ENCODE measurements at places on chromosomes 16 and 17.

- DNase-seq: no peak
Observed at GRCh38 chr17:46088595-46088994, 89.5 kb downstream of the STH start.

DNA sequence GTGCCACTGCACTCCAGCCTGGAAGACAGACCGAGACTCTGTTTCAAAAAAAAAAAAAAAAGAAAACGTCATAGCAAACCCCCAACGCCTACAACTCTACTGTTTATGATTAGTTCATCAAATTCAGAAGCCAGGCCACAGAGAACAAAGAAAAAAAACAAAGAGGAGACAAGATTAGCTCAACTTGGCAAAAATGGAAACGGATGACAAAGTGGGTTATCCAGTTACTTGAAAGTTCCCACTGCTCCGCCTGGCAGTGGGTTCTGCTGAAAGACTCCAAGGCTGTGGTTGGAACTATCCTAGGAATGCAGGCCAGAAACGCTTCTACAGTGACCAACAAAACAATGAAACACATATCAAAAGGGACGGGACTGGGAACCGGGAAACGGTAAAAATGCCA lies 53.1 kb downstream of the MRM3 start:
- no peak for DNase-seq

DNA sequence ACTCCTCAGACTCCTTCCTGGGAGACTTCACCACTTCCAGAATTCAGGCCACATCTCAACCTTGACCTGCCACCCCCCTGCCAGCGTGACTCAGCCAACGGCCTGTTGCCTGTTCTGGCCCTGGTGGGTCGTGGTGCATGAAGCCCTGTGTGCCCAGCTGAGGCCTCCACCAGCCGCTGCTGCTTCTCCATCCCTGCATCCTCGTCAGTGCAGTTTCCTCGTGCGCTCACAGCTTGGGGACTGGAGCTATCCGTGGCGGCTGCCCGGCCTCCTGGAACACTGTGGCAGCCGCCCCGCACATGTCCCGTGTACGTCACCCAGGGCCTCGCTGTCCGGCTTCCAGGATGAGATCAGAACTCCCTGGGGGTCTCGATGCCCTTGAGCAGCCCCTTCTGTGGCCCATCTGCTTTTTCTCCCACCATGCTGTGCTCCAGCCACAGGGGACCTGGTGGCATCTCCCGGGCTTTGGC lies 8.0 kb upstream of the TEDC2 start:
- no peak for DNase-seq

DNA sequence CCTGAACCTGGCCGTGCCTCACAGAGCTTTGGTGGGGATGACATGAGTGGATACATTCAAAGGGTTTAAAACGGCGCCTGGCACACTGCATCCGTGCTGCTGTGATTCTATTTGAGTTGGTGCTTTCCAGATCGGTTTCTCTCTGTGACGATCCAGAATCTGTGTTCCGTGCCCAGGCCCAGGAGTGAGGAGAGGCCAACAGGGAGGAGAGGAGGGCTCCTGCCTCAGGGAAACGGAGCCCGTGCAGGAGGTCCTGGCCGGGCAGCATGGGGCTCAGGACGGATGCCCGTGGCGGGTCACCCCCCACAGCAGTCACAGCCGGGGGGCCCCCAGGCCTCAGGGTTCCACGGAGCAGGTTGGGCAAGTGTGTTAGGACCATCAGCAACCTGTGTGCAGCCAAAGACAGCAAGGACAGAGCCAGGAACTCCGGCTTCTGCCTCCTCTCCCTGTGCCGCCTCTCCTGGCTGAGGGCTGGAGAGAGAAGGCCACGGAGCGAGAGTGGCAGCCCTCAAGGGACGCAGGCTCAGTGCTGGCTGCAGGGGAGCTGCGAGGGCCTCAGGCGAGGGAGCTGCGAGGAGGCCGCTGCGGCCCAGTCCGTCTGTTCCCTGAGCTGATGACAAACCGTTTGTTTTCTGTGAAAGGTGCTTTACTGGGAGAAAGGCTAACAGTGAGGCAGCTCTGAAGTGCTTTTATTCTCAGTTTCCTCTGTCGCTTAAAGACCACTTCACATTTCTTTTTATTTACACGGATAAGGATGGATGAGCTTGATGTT lies 99.3 kb downstream of the METRNL start:
- DNase-seq: no peak

GRCh38 chr16:87706278-87707000 lies 59.3 kb downstream of the KLHDC4 start:
- DNase-seq: no peak

DNA sequence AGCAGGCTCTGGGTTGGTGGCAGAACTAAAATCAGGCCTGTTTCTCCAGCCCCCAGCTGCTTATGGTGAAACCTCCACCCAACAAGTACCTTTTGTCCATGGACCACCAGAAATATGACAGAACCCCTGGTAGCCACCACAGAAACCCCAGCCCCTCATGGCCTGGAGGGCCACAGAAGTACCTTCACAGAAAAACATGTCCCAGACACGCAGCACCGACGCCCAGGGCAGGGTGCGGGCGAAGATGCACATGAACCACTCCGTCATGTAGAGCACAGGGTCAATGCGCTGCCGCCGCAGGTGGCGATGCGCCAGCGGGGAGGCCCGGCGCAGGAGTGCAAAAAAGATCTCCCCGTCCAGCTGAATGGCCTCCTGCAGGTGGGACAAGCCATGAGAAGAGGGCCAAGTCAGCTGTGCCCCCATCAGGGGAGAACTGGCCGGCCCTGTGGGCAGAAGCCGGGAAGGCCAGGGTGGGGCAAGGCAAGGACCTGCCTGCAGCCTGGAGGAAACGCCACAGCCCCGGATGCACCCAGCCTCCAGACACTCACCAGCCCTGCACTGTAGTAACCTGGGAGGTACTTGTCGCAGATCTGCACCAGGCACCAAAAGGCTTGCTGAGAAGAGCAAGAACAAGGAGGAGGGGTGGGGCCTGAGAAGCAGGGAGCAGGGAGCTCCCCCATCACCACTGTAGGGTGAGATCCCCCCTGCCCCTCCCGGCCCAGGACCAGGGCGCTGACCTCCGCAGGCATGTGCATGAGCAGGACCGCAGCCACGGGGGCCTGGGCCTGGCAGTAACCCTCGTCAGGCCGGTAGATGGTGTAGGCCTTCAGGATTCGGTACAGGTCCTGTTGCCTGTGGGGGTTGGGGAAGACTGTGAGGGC lies 4.1 kb upstream of the CD2BP2 start:
- DNase-seq: no peak

- DNase-seq: no peak
Observed at GRCh38 chr16:16146380-16147315, 76.6 kb downstream of the ABCC6 start.

GRCh38 chr17:59378675-59379074 lies 47.2 kb downstream of the YPEL2 start:
- DNase-seq: no peak

DNA sequence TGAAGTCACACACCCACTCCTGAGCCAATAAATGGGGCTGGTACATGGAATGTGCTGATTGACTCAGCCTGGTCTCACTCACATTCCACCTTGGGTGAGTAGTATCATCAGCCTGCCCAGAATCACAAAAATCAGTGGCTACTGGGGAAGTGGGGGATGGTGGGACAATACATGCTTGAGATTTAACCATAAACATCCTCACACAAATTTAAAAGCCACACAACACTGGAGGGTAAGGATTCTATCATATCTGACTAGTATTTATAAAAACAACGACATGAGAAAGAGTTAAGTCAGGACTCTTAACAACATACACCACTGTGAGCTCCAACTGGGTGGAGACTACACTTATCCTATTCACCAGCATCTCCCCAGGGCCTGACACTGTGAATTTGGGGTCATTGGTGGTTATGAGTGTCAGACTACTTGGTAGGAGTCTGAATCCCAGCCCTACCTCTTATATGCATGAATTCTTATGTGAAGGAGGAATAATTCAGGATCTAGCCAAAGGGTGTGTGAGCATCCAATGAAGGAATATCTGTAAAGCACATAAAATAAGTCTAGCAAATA lies 26.0 kb upstream of the IRX6 start:
- no peak for DNase-seq

GRCh38 chr17:66351033-66351432 lies 48.6 kb downstream of the PRKCA start:
- DNase-seq: no peak

DNA sequence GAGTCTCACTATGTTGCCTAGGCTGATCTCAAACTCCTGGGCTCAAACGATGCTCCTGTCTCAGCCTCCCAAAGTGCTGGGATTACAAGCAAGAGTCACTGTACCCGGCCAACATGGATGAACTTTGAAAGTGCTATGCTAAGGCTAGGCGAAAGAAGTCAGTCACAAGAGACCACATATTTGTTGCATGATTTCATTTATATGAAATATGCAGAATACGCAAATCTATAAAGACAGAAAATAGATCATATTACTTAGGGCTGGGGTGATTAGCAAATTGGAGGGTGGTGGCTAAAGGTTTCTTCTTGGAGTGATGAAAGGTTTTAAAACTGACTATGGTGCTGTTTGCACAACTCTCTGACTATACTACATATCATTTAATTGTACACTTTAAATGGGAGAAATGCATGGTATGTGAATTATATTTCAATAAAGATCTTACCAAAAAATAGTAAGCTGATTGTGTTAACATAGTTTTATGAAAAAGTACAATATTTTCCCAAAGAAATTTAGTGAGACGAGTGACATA lies 1.2 kb upstream of the FLYWCH1 start:
- DNase-seq: no peak

- no peak for DNase-seq
Observed at GRCh38 chr17:81681672-81682071, 1.9 kb downstream of the ARL16 start.

DNA sequence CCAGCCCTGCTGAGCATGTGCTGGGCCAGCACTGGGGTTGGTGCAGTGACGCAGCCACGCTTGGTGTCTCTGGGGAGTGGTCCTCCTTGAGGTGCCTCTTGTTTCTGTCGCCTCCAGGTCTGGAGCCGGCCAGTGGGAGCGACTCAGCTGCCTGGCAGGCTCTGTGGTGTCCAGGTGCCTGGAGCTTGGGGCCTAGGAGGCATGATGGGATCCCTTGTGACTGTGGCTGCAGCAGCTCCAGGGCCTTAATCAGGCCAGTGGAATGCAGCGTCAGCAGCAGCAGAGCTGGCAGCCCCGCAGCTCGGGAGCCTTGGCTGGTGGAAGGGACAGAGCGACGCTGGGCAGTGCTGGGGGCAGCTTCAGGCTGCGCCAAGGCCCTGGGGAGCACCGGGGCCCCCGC lies 74.7 kb upstream of the CIBAR2 start:
- no peak for DNase-seq

DNA sequence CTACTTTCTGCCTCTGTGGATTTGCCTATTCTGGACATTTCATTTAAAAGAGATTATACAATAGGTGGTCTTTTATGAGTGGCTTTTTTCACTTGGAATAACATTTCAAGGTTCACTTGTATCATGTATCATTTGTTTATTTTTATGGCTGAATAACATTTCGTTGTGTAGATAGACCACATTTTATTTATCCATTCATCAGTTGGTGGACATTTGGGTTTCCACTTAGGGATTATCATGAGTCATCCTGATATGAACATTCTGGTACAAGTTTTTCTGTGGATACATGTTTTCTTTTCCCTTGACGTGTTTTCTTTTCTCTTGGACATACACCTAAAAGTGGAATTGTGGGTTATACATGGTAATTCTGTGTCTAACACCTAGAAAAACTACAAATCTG lies 25.3 kb downstream of the PRSS54 start:
- no peak for DNase-seq

DNA sequence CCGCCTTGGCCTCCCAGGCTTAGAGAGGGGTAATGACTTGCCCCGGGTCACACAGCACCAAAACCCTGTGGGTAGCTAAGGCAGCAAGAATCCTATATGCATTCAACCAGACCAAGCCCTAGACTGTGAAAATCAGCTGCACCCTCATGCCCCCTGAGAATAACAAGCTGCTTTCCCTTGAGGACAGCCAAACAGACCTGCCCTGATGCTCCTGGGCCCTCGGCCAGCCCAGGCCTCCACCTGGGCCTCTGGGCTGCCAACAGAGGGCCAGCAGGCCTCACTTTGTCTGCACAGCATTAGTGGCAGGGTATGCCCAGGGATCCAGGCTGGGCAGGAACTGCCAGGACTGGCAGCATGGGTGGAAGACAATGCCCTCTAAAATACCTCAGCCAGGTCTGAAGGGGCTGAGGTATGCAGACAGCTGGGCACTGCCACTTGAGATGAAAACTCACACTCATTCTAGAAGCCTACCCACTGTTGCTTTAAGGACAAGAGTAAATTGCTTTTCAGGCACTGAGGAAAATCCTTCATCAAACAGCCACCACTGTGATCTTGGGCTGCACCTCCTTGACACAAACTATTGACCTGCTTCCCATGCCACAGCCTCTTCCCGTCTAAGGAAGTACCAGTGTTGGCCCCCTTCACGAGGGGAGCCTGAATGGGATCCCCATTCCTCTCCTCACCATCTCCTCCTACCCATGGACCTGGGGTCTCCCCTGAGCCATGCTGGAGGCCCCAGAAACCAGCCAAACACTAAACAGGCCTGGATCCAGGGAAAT lies 8.8 kb downstream of the ST3GAL2 start:
- DNase-seq: peak; percentile 45

DNA sequence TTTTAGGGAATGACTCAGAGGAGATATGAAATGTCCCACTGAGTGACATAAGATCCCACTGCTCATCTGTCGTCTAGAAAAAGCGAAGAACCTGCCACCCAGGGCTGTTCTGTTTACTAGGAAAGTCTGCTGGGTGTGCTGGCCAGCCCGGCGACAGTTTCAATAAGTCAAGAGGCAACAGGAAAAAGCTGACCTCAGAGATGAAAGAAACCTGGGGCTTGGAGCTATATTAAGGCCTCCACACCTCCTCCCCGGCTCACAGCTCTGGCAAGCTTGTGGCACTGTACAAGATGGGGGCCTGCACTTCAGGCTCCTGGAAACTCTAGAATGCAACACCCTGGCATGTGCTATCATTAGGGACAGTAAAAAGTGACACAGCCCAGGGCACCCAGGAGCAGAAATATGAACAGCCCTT lies 10.6 kb downstream of the ZFHX3 start:
- no peak for DNase-seq

DNA sequence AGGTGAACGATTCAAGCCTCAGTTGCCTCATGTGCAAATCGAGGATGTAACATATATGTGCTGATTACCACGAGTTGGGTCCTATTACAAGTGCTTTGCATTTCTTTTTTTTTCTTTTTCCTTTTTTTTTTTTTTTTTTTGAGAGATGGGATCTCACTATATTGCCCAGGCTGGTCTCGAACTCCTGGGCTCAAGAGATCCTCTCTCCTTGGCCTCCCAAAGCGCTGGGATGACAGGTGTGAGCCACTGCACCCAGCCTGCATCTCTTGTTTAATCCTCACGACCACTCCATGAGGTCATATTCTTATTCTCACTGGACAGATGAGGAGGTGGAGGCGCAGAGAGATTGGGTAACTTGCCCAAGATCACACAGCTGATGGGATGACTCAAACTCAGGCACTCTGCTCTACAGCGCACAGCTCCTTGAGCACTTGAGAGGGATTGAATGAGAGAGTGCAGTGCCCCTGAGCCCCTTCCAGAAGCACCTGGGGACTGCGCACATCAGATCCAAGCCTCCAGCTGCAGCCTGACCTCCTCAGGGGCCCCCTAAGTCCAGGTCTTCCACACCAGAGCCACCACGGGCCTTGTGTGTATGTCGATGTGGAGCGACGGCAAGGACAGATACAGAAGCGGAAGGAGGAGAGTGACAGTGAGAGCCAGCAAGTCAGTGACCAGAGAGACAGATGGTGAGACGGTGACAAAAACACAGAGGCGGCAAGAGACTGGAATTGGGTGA lies 4.9 kb downstream of the STX1B start:
- DNase-seq: no peak

Data from naive B cell (primary cell).